ENCODE measurements at places on chromosomes 7 and 10.

- DNase-seq = no peak
Measured at GRCh38 chr7:22476824-22477223, 23.2 kb downstream of the STEAP1B start.

DNA sequence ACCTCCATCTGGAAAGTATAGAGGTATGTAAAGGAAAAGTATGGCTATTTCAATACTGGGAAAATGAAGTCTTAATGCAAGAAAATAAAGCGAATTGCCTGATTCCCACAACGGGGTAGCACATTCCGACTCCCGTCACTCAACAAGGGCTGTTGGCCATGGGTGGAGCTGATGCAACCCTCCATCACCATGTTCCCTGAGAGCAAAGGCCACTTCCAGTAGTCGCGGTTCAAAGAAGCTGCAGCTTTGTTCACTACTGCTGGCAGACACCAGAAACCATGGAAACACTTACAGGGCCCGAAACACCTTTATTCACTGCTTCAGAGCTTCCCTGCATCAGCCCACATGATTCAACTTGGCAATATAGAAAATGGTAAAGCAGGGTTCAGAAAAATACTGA is 44.0 kb downstream of the TMEM26 start:
- DNase-seq = no peak

- no peak for DNase-seq
Measured at GRCh38 chr10:102580230-102580629, 64.0 kb upstream of the TRIM8 start.

GRCh38 chr7:103680161-103681144 is 234.4 kb upstream of the SLC26A5 start:
- DNase-seq = no peak

DNA sequence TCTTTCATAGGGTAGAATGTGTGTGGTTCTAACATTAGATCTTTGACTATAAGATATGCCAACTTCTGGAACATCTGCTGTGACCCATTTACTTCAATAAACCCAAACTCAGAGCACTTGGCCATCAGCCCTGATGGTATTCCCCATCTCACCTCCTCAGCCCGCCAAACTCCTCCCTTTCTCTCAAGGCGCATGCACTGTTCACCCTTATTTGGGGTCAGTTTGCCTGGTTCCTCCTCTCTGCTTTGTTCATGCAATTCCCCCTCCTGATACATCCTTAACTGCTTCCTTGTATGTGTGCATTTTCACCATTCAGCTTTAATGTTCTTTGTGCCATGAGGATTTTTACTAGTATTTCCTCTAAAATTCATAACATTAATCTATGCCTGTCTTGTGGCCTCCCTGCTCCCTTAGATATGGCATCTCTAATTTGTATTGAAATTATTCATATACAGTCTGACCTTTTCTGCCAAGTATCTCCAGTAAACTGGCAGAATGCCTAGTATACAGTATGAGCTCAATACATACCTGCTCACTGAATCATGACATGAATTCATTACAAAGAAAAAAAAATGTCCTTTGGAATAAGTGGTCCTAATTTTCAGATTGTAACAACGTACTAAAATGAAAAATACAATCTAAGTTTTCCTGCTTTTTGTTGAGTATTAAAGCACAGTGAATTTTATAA is 336.8 kb upstream of the IGFBP3 start:
- no peak for DNase-seq

DNA sequence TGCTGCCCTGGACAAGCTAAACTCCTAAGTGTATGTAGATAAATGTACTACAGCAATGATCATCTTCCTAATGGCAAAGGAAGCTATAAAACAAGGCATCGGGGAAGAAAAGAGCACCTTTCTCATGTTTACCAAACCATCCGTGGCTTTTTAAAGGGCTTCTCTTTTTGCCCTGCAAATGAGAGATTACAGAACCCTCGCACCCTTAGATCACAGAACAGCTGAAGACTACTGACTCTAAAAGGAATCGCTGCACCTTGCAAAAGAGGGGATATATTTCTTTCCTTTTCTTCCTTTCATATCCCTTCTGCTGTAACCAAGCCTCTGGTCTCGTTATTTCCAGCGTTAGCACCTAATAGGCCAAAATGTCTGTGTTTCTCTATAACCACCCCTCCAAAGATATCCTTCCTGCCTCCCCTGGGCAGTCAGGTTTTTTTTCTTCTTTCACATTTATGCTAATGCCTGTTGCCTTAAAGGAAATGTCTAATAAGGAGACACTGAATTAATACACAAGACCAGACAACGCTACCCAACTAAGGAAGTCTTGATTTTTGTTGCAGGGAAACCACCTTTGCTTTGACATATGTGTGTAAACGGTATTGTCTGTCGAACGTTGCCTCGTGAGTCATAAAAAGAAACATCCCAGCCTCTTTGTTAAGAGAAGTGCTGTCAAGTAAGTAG is 10.5 kb downstream of the ST8SIA6 start:
- DNase-seq = no peak

- DNase-seq = no peak
Measured at GRCh38 chr7:139830782-139831501, 1.9 kb downstream of the TBXAS1 start.

GRCh38 chr7:151240942-151241754 is 7.3 kb downstream of the SMARCD3 start:
- no peak for DNase-seq

- DNase-seq = no peak
Measured at GRCh38 chr7:134293002-134293740, 23.6 kb downstream of the SLC35B4 start.

- DNase-seq = no peak
Measured at GRCh38 chr10:13803566-13804554, 217.1 kb downstream of the PRPF18 start.

DNA sequence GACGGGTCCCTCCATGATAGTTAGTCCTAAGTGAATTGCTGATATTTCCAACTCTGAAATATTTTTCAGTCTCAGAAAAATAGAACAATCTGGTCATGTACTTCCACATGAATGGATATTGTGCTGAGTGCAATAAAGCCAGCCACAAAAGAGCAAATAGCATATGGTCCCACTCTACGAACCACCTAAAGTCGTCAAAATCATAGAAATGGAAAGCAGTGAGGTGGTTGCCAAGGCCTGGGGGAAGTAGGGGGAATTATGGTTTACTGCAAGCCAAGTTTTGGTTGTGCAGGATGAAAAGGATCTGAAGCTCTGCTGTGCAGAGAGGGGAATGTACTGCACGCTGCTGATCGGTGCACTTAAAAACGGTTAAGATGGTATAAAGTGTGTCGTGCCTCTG is 313.8 kb upstream of the ADARB2 start:
- no peak for DNase-seq

DNA sequence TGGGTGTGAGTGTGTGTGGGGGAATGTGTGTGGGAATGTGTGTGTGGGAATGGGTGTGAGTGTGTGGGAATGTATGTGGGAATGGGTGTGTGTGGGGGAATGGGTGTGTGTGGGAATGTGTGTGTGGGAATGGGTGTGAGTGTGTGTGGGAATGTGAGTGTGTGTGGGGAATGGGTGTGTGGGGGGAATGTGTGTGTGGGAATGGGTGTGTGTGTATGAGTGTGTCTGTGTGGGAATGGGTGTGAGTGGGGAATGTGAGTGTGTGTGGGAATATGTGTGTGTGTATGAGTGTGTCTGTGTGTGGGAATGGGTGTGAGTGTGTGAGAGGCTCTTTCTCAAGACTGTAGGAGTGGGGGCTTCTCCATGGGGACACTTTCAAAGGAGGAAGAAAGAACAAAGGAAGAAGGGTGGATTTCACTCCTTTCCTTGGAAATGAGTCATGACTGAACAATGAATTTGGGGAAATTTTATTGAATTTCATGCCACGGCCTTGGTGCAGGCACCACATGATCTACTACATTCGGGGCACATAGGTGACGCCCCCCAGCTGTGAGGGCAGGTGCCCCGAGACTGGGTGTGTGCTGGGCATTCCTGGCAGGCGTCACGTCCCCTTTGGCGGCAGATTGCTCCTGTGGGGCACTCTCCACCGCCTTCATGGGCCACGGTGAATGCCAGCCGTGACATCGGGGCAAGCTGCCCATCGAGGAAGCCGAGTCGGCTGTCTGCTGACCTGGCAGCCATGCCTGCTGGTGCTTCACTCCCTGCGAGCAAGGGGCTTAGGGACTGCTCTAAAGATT is 88.8 kb upstream of the INSIG1 start:
- no peak for DNase-seq

DNA sequence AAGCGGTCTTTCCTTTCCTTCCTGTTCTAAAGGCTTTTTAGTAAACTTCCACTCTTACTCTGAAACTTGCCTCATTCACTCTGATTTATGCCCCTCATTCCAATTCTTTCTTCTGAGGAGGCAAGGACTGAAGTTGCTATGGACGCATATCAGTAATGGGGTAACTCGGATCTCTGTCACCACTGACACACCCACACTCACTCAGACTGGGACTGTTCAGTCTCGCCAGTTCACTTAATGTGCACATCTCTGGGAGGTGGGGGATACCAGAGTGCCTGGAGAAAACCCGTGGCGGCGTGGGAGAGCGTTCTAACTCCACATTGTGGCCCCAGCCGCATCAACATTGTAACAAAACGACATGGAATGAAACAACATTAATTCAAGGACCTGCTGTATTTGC is 1139.3 kb upstream of the CELF2 start:
- no peak for DNase-seq
